ENCODE measurements at places on chromosomes 5 and 9.

DNA sequence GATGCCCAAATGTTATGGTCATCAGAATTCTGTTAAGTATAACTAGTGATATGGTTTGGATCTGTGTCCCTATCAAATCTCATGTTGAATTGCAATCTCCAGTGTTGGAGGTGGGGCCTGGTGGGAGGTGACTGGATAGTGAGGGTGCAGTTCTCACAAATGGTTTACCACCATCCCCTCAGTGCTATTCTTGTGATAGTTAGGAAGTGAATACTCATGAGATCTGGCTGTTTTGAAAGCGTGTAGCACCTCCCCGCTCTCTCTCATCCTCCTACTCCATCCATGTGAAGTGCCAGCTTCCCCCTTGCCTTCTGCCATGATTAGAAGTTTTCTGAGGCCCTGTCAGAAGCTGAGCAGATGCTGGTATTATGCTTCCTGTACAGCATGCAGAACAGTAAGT is 359.5 kb downstream of the TMEM167A start:
- DNase-seq: no peak

GRCh38 chr5:92908952-92909601 is 671.9 kb downstream of the NR2F1-AS1 start:
- no peak for DNase-seq

DNA sequence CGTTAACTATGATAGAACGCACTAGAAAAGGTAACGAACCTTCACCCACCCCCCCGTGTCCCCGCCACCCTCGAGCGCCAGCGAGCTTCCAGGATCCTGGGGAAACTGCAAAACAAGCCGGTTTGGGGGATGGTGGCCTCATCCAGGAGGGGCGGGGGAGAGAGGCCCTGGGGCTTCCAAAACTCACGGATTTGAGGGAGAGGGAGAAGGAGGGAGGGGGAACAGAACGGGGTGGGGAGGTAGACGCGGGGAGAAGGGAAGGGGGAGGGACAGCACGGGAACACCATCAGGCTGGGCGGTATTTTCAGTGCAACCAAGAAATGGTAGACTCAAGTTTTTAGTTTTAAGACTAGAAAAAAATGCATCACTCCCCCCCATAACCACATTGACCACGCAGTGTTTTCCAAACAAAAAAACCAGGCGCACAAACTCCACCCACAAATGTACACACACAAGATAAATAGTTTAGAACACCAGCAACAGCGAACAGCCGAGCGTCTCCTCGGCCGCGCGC is 1.4 kb downstream of the NRARP start:
- no peak for DNase-seq

DNA sequence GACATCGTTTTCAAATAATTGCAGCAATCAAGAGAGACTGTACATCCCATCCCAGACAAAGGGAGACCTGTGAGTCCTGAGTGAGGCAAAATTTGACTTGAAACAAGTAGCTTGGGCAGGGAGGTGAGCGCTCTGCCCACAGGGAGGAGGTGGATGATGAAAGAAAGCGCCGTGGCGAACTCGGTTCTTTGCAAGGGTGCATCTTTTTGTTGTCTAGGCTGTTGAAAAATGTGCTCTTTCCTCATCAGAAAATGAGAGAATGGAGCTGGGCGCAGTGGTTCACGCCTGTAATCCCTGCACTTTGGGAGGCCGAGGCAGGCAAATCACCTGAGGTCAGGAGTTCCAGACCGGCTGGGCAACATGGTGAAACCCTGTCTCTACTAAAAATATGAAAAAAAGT is 150.5 kb downstream of the GAPVD1 start:
- no peak for DNase-seq

- peak; percentile 69 for DNase-seq
These were observed at the start of gene PTGR1 for GRCh38 chr9:111599092-111599954. Gene PTGR1, minus strand, starts transcription at chr9:111599647. Its CDS starts 2,225 bp downstream, at chr9:111597422.

DNA sequence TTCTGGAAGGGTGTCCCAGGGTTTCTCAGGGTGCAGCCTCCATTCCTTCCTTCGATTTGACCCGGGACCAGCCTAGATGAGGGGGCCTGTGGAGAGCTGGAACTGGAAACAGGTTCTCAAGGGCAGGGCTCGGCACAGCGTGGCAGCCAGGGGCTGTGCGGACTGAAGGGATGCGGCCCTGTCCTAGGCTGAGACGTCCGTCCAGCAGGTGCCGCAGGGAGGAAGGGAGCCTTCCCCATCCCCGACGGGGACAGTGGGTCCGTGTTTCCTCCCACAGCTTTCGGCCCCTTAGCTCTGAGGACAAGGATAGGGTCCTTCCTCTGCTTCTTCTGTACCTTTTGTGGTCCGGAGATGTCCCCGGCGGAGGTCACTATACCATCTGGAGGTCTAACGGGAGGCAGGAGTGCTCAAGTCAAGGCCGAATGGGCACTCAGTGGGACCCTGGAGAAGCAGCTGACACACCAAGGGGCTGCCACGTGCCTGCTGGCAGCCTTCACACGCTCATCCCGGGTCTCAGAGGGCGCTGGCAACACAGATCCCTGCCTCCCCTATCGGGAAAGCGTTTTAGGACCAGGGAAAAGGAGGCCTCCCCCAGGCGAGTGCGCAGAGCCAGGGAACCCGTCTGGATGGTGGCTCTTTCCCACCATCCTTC is 49.9 kb downstream of the USP20 start:
- DNase-seq: peak; percentile 32

DNA sequence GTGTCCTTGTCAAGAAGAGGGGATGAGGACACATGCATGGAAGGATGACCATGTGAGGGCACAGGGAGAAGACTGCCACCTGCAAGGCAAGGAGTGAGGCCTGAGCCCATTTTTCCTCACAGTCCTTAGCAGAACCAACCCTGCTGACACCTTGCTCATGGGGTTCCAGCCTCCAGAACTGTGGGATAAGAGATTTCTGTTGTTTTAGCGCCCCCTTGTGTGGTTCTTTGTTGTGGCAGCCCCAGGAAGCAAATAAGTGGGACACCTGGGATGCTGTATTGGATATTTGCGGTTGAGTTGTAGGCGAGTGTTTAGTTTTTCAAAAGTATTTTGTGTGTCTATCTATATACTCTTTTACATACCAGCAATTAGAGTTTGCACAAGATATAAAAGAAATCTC is 206.4 kb downstream of the NXNL2 start:
- no peak for DNase-seq

- DNase-seq: no peak
These were observed 166.2 kb upstream of the KLF9 start for GRCh38 chr9:70580606-70581195.

GRCh38 chr9:132006677-132007370 is 72.8 kb downstream of the MED27 start:
- DNase-seq: peak; percentile 92

DNA sequence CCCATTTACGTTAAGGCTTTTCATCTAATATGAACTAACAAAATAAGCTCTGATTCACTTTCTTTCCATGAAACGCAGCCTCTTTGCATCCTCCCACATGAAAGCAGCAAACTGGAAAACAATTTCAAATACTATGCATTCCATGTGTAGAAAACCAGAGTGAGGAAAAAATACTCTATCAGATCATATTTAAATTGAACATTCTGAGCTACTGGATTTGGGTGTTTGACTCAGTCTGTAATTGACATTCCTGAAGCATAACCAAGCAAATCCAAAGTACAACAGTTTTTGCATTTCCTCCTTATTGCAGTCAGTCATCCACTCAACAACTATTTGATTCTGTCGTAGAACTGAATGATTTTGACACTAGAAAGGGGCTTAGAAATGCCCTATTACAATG is 399.1 kb upstream of the NMUR2 start:
- DNase-seq: no peak

DNA sequence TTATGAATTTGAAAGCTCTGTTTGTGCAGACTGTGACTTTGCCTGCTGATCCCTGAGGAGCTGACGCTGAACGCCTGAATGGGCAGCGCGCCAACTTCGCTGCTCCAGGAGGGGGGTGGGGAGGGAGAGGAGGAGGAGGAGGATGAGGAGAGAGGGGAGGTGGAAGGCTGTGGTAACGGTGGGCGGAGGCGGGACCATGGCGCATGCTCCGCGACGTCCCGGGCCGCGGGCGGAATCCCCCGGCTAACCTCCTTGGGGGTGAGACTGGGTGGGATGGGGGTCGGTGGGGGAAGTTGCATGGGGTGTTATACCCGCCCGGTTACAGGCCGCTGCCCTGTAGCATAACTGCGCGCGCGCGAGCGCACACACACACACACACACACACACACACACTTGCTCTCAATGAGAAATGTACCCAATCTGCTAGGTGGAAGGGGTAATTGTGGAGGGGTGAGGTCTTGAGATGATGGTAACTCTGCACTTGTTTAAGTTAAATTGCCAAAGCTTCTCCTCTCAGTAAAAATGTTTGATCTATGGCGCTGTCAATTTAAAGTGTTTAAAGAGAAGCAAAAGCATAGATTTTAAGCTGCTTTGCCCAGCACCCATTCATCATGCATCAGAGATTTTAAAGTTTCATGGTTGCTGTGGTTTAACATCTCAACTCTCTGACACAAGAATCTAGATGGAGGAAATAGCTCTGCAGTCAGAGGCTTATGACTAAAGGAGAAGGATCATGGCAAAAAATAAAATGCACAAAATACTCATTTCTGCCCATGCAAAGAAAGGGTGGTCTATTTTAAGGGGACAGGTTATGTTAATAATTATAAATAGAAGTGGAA is 76.6 kb upstream of the TBCA start:
- peak; percentile 25 for DNase-seq

GRCh38 chr5:111411301-111411700 is 101.0 kb downstream of the STARD4 start:
- DNase-seq: no peak

DNA sequence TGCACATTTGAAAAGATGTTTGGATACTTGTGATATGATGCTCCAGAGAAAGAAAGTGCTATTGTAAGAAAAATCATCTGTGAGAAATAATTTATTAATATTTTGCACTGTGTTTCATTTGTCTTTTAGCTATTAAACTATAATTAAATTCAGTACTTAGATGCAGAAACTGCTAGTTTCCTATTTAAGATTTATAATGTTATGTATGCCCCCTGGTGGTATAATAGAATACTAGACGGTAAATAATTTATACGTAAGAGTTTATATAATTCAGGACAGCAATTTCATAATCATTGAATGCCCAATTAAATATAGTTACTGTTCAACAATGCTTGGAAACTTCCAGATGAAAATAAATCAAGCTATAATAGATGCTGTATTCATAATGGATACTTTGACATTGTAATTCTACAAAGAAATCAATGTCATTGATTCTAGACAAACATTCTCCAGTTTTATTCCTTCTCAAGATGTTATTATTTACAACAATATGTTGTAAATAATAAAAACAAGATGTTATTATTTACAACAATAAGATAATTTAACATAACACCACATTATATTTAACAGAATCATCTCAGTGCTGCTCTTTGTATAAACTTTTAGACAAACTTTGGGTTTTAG is 101.0 kb downstream of the TMEM232 start:
- DNase-seq: no peak

GRCh38 chr9:77997611-77998284 is 33.9 kb downstream of the GNAQ start:
- no peak for DNase-seq

- DNase-seq: no peak
These were observed 1.2 kb downstream of the C9orf72 start for GRCh38 chr9:27572061-27572460.

DNA sequence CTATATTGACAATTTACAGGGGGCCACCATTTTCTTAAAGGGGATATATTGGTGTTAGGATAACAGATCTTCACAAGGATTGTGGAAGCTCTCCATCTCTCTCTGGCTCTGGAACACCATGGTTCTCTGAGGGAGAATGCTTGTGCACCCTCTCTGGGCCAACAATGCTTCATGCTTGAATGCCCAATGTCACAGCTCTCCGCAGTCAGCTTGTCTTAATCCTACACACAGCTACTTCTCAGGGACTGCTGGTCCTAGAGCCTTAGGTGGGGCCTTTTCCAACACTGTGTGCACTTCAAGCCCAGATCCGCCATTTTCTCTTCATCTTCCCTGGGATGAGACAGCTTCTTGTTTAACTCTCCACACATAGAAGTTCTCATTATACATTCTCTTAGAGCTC is 6.9 kb upstream of the PDLIM4 start:
- no peak for DNase-seq

GRCh38 chr9:97571664-97572063 is 61.5 kb downstream of the TSTD2 start:
- DNase-seq: no peak

- no peak for DNase-seq
These were observed 10.8 kb downstream of the ZDHHC11B start for GRCh38 chr5:773517-774264.

DNA sequence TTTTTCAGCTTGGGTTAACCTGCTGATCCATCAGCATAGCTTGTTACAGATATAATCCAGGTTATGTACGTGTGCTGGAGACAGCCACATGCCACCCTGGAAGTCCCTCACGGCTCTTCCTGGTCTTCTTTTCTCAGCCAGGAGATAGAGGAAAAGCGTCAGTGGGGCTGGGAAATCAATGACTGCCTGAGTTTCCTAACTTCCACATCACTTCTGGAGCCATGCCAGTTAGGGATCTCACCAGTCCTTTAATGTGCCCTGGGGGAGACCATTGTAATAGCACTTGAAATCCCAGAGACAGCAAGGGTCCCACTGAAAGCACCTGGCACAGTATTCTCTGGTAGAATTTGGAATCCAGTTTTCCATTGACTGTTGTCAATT is 29.2 kb downstream of the ANXA2R start:
- DNase-seq: peak; percentile 36

- DNase-seq: no peak
These were observed 82.1 kb upstream of the MOCS2 start for GRCh38 chr5:53191548-53192165.
